ENCODE measurements at places on chromosomes 2 and 18. TPM values are rescaled to one million over a fixed set of nuclear protein-coding genes. Genes with fewer than 3 reads are reported as not detected.

The NETO1 gene
- not detected for total RNA-seq

The CFAP65 gene
- not detected for total RNA-seq

The KCNG3 gene
- not detected for total RNA-seq

The CD207 gene
- total RNA-seq = under 0.01 TPM

The AQP12B gene
- not detected for total RNA-seq

The FBXO48 gene
- 0.20 TPM for total RNA-seq

The GORASP2 gene
- total RNA-seq = 20.0 TPM

The MC5R gene
- not detected for total RNA-seq

The TGFA gene
- 7.8 TPM for total RNA-seq

The ECEL1 gene
- not detected for total RNA-seq

The RAB27B gene
- under 0.01 TPM for total RNA-seq

The COPS7B gene
- 8.1 TPM for total RNA-seq

The GCKR gene
- not detected for total RNA-seq

The POMC gene
- total RNA-seq = 0.99 TPM

The VIL1 gene
- not detected for total RNA-seq

The PTCD3 gene
- total RNA-seq = 58.9 TPM

The GAD1 gene
- total RNA-seq = 0.40 TPM

The CFC1B gene
- total RNA-seq = not detected

The AFF3 gene
- total RNA-seq = under 0.01 TPM

The MAP3K19 gene
- not detected for total RNA-seq

The HSBP1L1 gene
- total RNA-seq = 2.8 TPM

The MREG gene
- 0.40 TPM for total RNA-seq

The AP1S3 gene
- 2.2 TPM for total RNA-seq

The SP140L gene
- 5.0 TPM for total RNA-seq

The MEP1B gene
- not detected for total RNA-seq

The HDLBP gene
- total RNA-seq = 591 TPM

The BCL11A gene
- 0.65 TPM for total RNA-seq

The FZD7 gene
- under 0.01 TPM for total RNA-seq

The SP5 gene
- total RNA-seq = not detected

The UGT1A10 gene
- not detected for total RNA-seq

The EMILIN1 gene
- total RNA-seq = 42.3 TPM

The SFTPB gene
- not detected for total RNA-seq

The ANKRD29 gene
- 0.79 TPM for total RNA-seq

The WDR35 gene
- total RNA-seq = 5.2 TPM

The MARCO gene
- not detected for total RNA-seq

The CHRNG gene
- not detected for total RNA-seq

The EML6 gene
- total RNA-seq = 0.20 TPM

The ATAD2B gene
- total RNA-seq = 8.1 TPM

The LRRTM4 gene
- total RNA-seq = not detected

The CTDP1 gene
- 25.0 TPM for total RNA-seq

The POTEJ gene
- 0.60 TPM for total RNA-seq

The MYO7B gene
- under 0.01 TPM for total RNA-seq

The TMEFF2 gene
- total RNA-seq = not detected
